ENCODE measurements at places on chromosomes 4 and X. TPM values are rescaled to one million over a fixed set of nuclear protein-coding genes. Genes with fewer than 3 reads are reported as not detected.

DNA sequence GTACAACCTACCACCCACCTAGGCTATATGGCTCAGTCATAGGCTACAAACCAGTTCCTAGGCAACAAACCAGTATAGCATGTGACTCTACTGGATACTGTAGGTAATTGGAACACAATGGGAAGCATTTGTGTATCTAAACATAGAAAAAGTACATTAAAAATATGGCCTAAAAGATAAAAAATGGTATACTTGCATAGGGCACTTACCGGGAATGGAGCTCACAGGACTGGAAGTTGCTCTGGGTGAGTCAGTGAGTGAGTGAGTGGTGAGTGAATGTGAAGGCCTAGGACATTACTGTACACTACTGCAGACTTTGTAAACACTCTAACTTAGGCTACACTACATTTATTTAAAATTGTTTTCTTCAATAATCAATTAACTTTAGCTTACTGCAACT lies 139.2 kb upstream of the RBPJ start:
- H3K27ac ChIP-seq = no peak overlapping the region
- H3K4me1 ChIP-seq = no peaks in the 10 kb centered on the region
- H3K4me3 ChIP-seq = no peak overlapping the region
- DNase-seq = no peak

DNA sequence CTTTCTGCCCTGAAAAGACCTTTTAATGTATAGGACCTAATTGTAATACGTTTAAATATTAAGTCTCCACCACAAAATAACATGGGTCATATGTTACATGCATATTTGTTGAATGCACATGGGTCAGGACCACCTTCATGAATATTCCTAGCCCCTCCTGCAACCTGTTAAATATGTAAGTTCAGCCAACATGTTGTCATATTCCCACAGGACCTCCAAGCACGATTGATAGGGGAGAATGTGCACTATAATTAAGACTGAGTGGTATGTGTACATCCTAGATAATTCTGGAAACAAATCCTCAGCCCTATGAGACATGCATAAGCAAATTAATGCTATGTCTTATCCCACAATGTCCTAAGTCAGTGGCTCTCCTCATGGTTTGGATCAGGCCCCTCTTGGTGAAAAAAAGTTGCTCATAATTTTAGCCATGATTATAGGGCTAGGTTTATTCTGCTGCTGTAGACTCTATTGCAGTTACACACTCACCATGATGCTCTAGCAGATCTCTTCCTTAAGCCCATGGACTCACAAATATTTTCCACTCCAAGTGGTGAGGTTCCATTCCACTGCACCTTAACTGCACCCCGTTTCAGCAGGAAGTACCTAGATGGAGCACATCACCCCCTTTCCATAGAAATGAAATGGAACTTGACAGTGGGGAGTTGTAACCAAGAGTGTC lies 10.2 kb downstream of the TIGD2 start:
- DNase-seq = no peak
- no peaks in the 10 kb centered on the region for H3K27me3 ChIP-seq
- no peak overlapping the region for H3K4me3 ChIP-seq
- peaks cover 5% of the 10 kb centered on the region for H3K36me3 ChIP-seq
- no peak overlapping the region for H3K27ac ChIP-seq

The C4orf51 gene
- not detected for total RNA-seq

The NAA11 gene
- total RNA-seq = not detected

DNA sequence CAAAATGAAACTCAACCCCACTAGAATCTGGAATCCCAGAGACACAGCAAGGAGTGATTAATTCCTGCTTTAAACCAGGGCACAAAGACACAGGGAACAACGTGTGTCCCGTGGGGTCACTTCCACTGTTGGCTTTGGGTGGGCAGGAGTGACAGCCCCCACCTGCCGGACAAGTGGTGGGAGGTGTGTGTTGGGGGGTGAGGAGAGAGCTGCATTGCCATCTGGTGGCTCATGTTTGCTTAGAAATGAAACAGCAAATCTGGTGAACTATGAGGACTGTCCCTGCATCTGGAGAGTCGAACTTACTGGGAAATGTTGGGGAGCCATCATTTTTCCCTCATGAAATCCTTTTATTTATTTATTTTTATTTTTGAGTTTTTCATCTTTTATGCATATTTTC lies 75.9 kb upstream of the AFAP1 start:
- H3K4me3 ChIP-seq = no peak overlapping the region
- no peak overlapping the region for H3K27ac ChIP-seq
- H3K36me3 ChIP-seq = no peaks in the 10 kb centered on the region

The LNX1 gene
- total RNA-seq = 14.0 TPM

- H3K27ac ChIP-seq = no peak overlapping the region
- no peak for DNase-seq
- no peaks in the 10 kb centered on the region for H3K36me3 ChIP-seq
- peaks cover 5% of the 10 kb centered on the region for H3K4me1 ChIP-seq
These were observed 80.5 kb downstream of the ARHGAP6 start for GRCh38 chrX:11585174-11585573.

The GPAT3 gene
- total RNA-seq = 0.18 TPM

- H3K36me3 ChIP-seq = no peaks in the 10 kb centered on the region
- no peak overlapping the region for H3K4me3 ChIP-seq
- H3K27me3 ChIP-seq = peaks cover 59% of the 10 kb centered on the region
- H3K27ac ChIP-seq = no peak overlapping the region
These were observed 111.9 kb downstream of the ANXA5 start for GRCh38 chr4:121584836-121585235.

GRCh38 chr4:161629694-161630441 lies 533.9 kb downstream of the FSTL5 start:
- H3K4me3 ChIP-seq = no peak overlapping the region
- H3K27ac ChIP-seq = no peak overlapping the region
- no peaks in the 10 kb centered on the region for H3K27me3 ChIP-seq
- H3K36me3 ChIP-seq = no peaks in the 10 kb centered on the region
- H3K4me1 ChIP-seq = peaks cover 7% of the 10 kb centered on the region
- no peak for DNase-seq

The SPANXA1 gene
- total RNA-seq = not detected

GRCh38 chrX:120739300-120739699 lies 109.4 kb upstream of the C1GALT1C1 start:
- no peaks in the 10 kb centered on the region for H3K36me3 ChIP-seq
- H3K4me3 ChIP-seq = no peak overlapping the region
- no peaks in the 10 kb centered on the region for H3K27me3 ChIP-seq
- H3K4me1 ChIP-seq = no peaks in the 10 kb centered on the region
- no peak overlapping the region for H3K27ac ChIP-seq
- no peak for DNase-seq

DNA sequence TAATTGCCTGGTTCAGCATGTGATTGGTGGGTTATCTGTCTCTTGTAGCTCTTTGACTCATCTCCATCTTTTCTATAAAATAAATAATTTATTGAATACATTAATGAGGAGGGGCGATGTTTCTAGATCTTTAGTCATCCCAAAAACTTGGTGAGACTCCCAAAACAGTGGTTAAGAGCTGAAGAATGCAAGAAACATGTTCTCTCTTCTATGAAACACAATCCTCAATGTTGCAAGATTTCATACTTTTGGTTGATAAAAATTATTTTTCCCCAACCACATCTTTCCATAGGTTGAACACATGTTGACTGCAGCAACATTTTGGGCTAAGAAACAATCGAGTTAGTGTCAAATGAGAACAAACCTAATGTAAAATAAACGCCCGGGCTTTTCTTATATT lies 1.2 kb upstream of the TMEM47 start:
- peak overlapping the region; percentile 70 for H3K4me3 ChIP-seq
- no peak for DNase-seq
- H3K4me1 ChIP-seq = peaks cover 30% of the 10 kb centered on the region
- H3K27ac ChIP-seq = no peak overlapping the region
- no peaks in the 10 kb centered on the region for H3K36me3 ChIP-seq

- H3K4me3 ChIP-seq = no peak overlapping the region
- H3K36me3 ChIP-seq = no peaks in the 10 kb centered on the region
- no peaks in the 10 kb centered on the region for H3K27me3 ChIP-seq
- DNase-seq = no peak
- no peak overlapping the region for H3K27ac ChIP-seq
- peaks cover 8% of the 10 kb centered on the region for H3K4me1 ChIP-seq
These were observed 99.4 kb downstream of the SYNPO2 start for GRCh38 chr4:118987959-118988634.

DNA sequence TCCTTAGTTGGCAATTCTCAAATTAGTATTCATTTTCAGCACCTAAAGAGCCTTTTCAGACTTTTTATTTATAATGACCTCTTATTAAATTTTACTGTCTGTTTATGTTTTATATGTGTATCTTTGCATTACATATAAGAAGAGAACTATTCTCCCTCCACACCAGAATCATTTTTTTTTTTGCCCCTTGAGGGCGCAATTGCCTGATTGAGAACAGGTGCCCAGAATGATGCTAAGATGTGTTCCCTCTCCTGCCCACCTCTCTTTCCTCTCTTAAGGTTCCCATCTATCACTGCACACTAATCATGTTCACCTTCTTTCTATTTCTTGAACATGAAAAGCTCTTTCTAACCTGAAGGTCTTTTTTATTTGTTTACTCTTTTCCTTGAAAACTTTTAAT lies 44.2 kb upstream of the ADAM29 start:
- no peak overlapping the region for H3K4me3 ChIP-seq
- no peaks in the 10 kb centered on the region for H3K36me3 ChIP-seq
- H3K27me3 ChIP-seq = no peaks in the 10 kb centered on the region
- no peak overlapping the region for H3K27ac ChIP-seq
- peaks cover 29% of the 10 kb centered on the region for H3K4me1 ChIP-seq
- DNase-seq = no peak
